Activated CD4-positive, alpha-beta T cell treated with anti-CD3 and anti-CD28 coated beads, Interleukin-2, amount 10 ng/mL, durations not matched to agents 7 days and 5 days (primary cell): ENCODE measurements at places on chromosomes 3 and 15. TPM values are rescaled to one million over a fixed set of nuclear protein-coding genes. Genes with fewer than 3 reads are reported as not detected.

The NEK10 gene
- 0.56 TPM for total RNA-seq

The ZIC1 gene
- not detected for total RNA-seq

The MEIS2 gene
- total RNA-seq = not detected

The CIDEC gene
- total RNA-seq = not detected

The ST8SIA2 gene
- not detected for total RNA-seq

The ARHGEF26 gene
- total RNA-seq = 0.02 TPM

The PLS1 gene
- 2.1 TPM for total RNA-seq

The NRG4 gene
- total RNA-seq = not detected

The C3orf18 gene
- total RNA-seq = 29.0 TPM

The GOLGA8K gene
- total RNA-seq = 0.77 TPM

The MCTP2 gene
- 17.2 TPM for total RNA-seq

The ARGFX gene
- total RNA-seq = not detected

The GADL1 gene
- total RNA-seq = not detected

The AGBL1 gene
- not detected for total RNA-seq

The SLC30A4 gene
- total RNA-seq = 4.3 TPM

The MKRN3 gene
- 2.9 TPM for total RNA-seq

The SAMD7 gene
- total RNA-seq = not detected

The ERICH6 gene
- 0.50 TPM for total RNA-seq

The STRIT1 gene
- total RNA-seq = not detected
